ENCODE measurements at places on chromosomes 5 and 9.

GRCh38 chr5:176809544-176810080 lies 747 bp upstream of the UNC5A start:
- H3K27me3 ChIP-seq = peaks cover 16% of the 10 kb centered on the region
- no peaks in the 10 kb centered on the region for H3K36me3 ChIP-seq
- no peak overlapping the region for H3K27ac ChIP-seq
- DNase-seq = no peak
- no peak overlapping the region for H3K4me3 ChIP-seq
- no peaks in the 10 kb centered on the region for H3K4me1 ChIP-seq

DNA sequence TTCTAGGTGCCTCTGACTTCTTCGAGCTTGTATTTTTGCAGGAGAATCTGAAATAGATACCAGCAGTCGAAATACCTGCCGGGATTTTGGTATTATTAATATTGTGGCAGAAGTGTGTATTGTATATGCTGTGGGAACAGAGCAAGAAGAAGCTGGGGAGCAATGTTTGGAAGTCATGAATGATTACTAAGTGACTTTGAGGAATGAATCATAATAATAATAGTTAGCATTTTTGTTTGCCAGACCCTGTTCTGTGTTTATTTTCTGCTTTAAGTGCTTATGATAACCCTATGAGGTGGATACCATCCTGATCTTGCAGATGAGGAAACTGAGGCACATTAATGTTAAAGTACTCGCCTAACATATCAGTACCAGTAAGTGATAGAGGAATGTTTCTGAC lies 32.4 kb downstream of the RAB24 start:
- DNase-seq = no peak
- H3K27me3 ChIP-seq = no peaks in the 10 kb centered on the region
- no peaks in the 10 kb centered on the region for H3K36me3 ChIP-seq
- no peak overlapping the region for H3K27ac ChIP-seq
- no peak overlapping the region for H3K4me3 ChIP-seq

GRCh38 chr9:89445801-89446251 lies 52.1 kb downstream of the SEMA4D start:
- no peak overlapping the region for H3K27ac ChIP-seq
- H3K4me1 ChIP-seq = no peaks in the 10 kb centered on the region
- no peak overlapping the region for H3K4me3 ChIP-seq
- no peaks in the 10 kb centered on the region for H3K36me3 ChIP-seq

- peak; percentile 46 for DNase-seq
- H3K27ac ChIP-seq = no peak overlapping the region
- H3K36me3 ChIP-seq = no peaks in the 10 kb centered on the region
- H3K4me1 ChIP-seq = no peaks in the 10 kb centered on the region
- H3K4me3 ChIP-seq = no peak overlapping the region
Observed at GRCh38 chr5:1465966-1466471, 20.8 kb upstream of the SLC6A3 start.

GRCh38 chr9:99433555-99433954 lies 211.5 kb downstream of the SEC61B start:
- no peaks in the 10 kb centered on the region for H3K27me3 ChIP-seq
- DNase-seq = peak; percentile 42
- H3K4me3 ChIP-seq = no peak overlapping the region
- no peaks in the 10 kb centered on the region for H3K4me1 ChIP-seq

- DNase-seq = no peak
- H3K4me1 ChIP-seq = no peaks in the 10 kb centered on the region
- no peak overlapping the region for H3K27ac ChIP-seq
Observed at GRCh38 chr9:13845460-13845859, 468.5 kb downstream of the NFIB start.

DNA sequence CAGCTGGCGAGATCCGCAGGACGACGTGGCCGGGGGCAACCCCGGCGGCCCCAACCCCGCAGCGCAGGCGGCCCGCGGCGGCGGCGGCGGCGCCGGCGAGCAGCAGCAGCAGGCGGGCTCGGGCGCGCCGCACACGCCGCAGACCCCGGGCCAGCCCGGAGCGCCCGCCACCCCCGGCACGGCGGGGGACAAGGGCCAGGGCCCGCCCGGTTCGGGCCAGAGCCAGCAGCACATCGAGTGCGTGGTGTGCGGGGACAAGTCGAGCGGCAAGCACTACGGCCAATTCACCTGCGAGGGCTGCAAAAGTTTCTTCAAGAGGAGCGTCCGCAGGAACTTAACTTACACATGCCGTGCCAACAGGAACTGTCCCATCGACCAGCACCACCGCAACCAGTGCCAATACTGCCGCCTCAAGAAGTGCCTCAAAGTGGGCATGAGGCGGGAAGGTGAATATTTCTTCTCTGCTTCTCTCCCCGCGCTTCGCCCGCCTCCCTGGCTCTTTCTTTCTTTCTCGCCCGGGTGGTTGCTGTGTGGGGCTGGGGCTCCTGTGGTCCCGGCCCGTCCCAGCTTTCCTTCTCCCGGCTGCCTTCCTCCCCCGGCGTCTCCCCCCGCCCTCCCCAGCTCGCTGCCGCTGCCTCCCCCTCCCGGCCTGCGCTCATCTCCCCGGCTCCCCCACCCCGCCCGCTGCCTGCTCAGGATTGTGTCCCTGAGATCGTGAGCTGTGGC lies 2.2 kb downstream of the NR2F1 start:
- H3K36me3 ChIP-seq = no peaks in the 10 kb centered on the region
- H3K4me1 ChIP-seq = no peaks in the 10 kb centered on the region
- no peak for DNase-seq
- H3K27ac ChIP-seq = peak overlapping the region; percentile 33
- H3K27me3 ChIP-seq = no peaks in the 10 kb centered on the region

GRCh38 chr5:66660396-66660795 lies 64.2 kb downstream of the MAST4 start:
- H3K27ac ChIP-seq = no peak overlapping the region
- H3K36me3 ChIP-seq = no peaks in the 10 kb centered on the region
- no peak overlapping the region for H3K4me3 ChIP-seq

GRCh38 chr5:157516006-157516405 lies 56.0 kb downstream of the NIPAL4 start:
- no peak overlapping the region for H3K4me3 ChIP-seq
- H3K27ac ChIP-seq = no peak overlapping the region
- H3K4me1 ChIP-seq = no peaks in the 10 kb centered on the region
- peaks cover 4% of the 10 kb centered on the region for H3K36me3 ChIP-seq
- DNase-seq = no peak

GRCh38 chr9:71941060-71941568 lies 29.7 kb downstream of the C9orf85 start:
- no peaks in the 10 kb centered on the region for H3K36me3 ChIP-seq
- no peak overlapping the region for H3K27ac ChIP-seq
- H3K27me3 ChIP-seq = no peaks in the 10 kb centered on the region
- DNase-seq = no peak
- H3K4me1 ChIP-seq = no peaks in the 10 kb centered on the region
- no peak overlapping the region for H3K4me3 ChIP-seq

GRCh38 chr5:56321236-56321881 lies 88.2 kb upstream of the ANKRD55 start:
- H3K27me3 ChIP-seq = no peaks in the 10 kb centered on the region
- DNase-seq = no peak
- H3K4me3 ChIP-seq = no peak overlapping the region

DNA sequence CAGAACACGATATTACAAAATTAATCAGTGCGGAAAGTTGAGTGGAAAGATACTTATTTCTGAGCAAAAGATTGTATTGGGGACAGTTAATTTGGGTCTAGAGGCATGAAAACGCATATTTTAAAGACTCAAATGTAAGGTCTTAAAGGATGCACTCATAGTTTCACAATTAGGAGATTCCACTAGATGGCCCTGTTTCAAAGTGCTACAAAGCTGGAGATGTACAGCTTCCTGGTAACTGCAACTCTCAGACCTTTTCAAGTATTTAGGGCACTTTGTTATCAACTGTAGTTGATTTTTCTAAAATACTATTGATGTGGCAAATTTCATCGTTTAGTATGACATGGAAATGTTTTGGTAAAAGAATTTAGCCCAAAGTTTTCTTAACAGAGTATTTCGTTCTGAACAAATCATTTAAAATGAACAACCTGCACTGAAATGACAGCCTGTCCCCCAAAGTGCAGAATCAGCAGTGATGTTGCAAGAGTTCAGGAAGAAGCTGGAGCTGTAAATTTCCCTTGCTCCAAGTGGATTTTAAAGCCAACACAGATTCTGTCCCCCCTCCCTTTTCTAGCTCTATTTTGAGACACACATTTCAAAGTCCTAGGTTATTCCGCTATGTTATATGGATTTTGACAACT lies 16.2 kb upstream of the NDUFB6 start:
- no peak overlapping the region for H3K4me3 ChIP-seq
- H3K4me1 ChIP-seq = peaks cover 5% of the 10 kb centered on the region
- DNase-seq = no peak
- no peak overlapping the region for H3K27ac ChIP-seq
- no peaks in the 10 kb centered on the region for H3K36me3 ChIP-seq

DNA sequence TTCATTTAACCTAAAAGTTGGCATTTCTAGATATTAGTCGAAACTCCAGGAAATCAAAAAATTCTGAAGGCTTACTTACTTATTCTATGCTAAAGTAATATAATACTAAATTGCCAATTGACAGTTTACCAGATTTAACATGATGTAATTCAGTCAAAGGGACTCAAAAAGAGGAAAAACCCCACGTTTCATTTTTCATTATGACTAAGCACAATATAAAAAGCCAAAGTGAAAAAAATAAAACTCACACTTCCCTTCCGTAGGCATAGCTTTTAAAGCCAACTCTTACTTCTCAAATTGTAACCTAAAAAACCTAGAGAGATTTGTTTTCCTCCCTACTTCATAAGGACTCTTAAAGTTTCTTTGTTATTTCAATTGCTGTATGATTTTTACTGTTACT lies 146.6 kb downstream of the RAPGEF6 start:
- no peak overlapping the region for H3K4me3 ChIP-seq
- H3K36me3 ChIP-seq = no peaks in the 10 kb centered on the region
- DNase-seq = no peak
- H3K27ac ChIP-seq = no peak overlapping the region
- no peaks in the 10 kb centered on the region for H3K27me3 ChIP-seq

- DNase-seq = no peak
- no peaks in the 10 kb centered on the region for H3K36me3 ChIP-seq
- H3K27ac ChIP-seq = no peak overlapping the region
- no peaks in the 10 kb centered on the region for H3K27me3 ChIP-seq
- no peaks in the 10 kb centered on the region for H3K4me1 ChIP-seq
Observed at GRCh38 chr5:142303565-142303964, 21.3 kb downstream of the SPRY4 start.

GRCh38 chr9:134707731-134708671 lies 66.4 kb downstream of the COL5A1 start:
- H3K27me3 ChIP-seq = no peaks in the 10 kb centered on the region
- no peaks in the 10 kb centered on the region for H3K36me3 ChIP-seq
- H3K4me3 ChIP-seq = no peak overlapping the region
- no peak for DNase-seq
- H3K4me1 ChIP-seq = no peaks in the 10 kb centered on the region

DNA sequence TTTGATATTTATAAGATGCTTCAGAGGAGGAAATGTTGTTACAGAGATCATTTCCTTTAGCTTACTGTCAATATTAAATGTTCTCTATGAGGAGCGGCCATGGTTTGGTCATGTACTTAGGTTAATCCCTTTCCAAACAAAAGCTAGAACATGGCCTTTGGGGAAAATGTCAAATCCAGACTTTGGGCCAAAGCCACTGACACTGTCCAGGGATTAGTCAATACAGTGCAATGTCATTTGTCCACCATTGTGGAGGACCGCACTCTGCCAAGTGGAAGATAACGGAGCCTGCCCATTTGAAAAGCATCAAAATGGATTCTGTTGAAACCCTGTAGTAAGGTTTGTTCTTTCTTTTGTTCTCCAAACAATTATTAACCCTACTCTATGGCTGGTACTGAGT lies 50.1 kb downstream of the FRMPD1 start:
- no peak overlapping the region for H3K4me3 ChIP-seq
- no peak overlapping the region for H3K27ac ChIP-seq
- H3K27me3 ChIP-seq = no peaks in the 10 kb centered on the region
- H3K4me1 ChIP-seq = no peaks in the 10 kb centered on the region
- H3K36me3 ChIP-seq = no peaks in the 10 kb centered on the region

GRCh38 chr5:89324990-89325389 lies 442.0 kb upstream of the MEF2C start:
- DNase-seq = no peak
- no peak overlapping the region for H3K4me3 ChIP-seq
- no peaks in the 10 kb centered on the region for H3K36me3 ChIP-seq
- no peaks in the 10 kb centered on the region for H3K27me3 ChIP-seq

DNA sequence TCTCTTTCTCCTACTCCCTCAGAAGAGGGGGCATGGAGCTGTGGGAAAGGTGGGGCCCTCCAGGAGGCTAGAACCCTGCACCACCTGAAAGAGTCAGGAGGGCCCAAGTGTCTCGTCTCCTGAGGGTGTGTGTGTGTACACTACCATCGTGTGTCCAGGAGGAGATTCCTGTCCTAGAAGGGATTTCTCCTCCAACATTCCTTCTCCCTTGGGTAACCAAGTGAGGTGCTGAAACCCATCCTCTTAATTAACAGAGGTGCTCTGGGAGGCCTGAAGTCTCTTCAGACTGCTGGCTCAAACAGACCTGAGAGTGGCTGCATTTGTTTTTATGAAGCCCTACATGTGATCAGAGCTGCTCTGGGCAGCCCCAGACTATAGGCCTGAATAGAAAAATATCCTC lies 61.1 kb upstream of the FAM169A start:
- no peak for DNase-seq
- no peak overlapping the region for H3K4me3 ChIP-seq
- no peak overlapping the region for H3K27ac ChIP-seq
- H3K27me3 ChIP-seq = no peaks in the 10 kb centered on the region
- H3K36me3 ChIP-seq = no peaks in the 10 kb centered on the region
- no peaks in the 10 kb centered on the region for H3K4me1 ChIP-seq

GRCh38 chr5:102818345-102818744 lies 63.2 kb downstream of the PAM start:
- H3K36me3 ChIP-seq = no peaks in the 10 kb centered on the region
- no peak for DNase-seq
- no peaks in the 10 kb centered on the region for H3K4me1 ChIP-seq
- H3K4me3 ChIP-seq = no peak overlapping the region
- no peaks in the 10 kb centered on the region for H3K27me3 ChIP-seq
- no peak overlapping the region for H3K27ac ChIP-seq

- no peaks in the 10 kb centered on the region for H3K36me3 ChIP-seq
- no peak for DNase-seq
- no peak overlapping the region for H3K4me3 ChIP-seq
- H3K27me3 ChIP-seq = no peaks in the 10 kb centered on the region
- H3K4me1 ChIP-seq = no peaks in the 10 kb centered on the region
Observed at GRCh38 chr9:108178318-108178717, 677.5 kb downstream of the ACTL7B start.

GRCh38 chr9:37705787-37706186 lies 47.8 kb upstream of the TRMT10B start:
- H3K36me3 ChIP-seq = no peaks in the 10 kb centered on the region
- no peak overlapping the region for H3K4me3 ChIP-seq
- no peaks in the 10 kb centered on the region for H3K4me1 ChIP-seq
- DNase-seq = no peak

GRCh38 chr5:81895307-81895706 lies 76.5 kb upstream of the ATG10 start:
- no peaks in the 10 kb centered on the region for H3K4me1 ChIP-seq
- no peaks in the 10 kb centered on the region for H3K27me3 ChIP-seq
- no peak overlapping the region for H3K27ac ChIP-seq
- no peaks in the 10 kb centered on the region for H3K36me3 ChIP-seq
- no peak for DNase-seq
- no peak overlapping the region for H3K4me3 ChIP-seq
